Heart left ventricle (tissue), 16 donors: ENCODE measurements at places on chromosomes 16 and 17.

DNA sequence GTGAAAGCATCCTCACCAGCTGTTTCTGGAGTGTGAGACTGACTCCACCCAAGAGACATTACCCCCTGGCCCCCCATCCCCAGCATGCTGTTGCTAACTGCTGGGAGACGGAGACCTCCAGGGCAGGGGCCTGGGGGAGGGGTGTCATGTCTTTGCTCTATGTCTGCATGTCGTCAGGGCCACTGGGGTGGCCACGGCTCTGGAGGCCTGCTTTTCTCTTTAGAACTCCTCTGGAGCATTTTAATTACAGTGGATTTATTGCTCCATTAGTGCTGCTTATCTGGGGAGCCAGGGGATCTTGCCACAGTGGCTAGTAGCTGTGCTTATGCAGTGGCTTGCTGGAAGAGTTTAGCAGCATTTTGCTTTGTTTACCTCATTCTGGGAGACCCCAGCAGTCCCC, 32.3 kb downstream of the CLEC16A start:
- no peak for DNase-seq

GRCh38 chr17:6505425-6506142, 50.8 kb downstream of the PITPNM3 start:
- no peak for DNase-seq

DNA sequence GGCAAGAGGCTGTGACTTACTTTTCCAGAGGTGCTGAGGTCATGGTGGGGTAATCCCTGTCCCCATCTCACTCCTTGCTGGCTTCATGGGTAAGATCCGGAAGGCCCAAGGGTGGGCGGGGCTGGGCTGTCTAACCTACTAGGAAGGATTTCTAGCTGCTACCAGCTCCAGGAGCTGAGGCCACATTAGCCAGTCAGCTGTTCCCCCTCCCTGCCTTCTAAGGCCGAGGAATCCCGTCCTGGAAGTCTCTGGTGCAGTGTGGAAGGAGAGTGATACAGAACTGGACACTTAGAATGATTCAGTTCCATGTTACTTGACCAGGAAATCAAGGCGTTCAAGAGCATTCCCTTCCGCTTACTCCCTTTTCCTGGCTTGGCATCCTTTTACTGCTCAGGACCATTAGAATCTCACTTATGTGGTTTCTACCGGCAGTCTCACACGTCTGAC, 8.9 kb downstream of the GNGT2 start:
- DNase-seq: no peak

GRCh38 chr16:87854907-87855683, 14.2 kb downstream of the SLC7A5 start:
- DNase-seq: no peak

GRCh38 chr17:50090071-50090470, 5.1 kb upstream of the PDK2 start:
- no peak for DNase-seq

- no peak for DNase-seq
These were observed 531.8 kb upstream of the CDH5 start for GRCh38 chr16:65834688-65835087.

- DNase-seq: no peak
These were observed 5.6 kb upstream of the CXCL16 start for GRCh38 chr17:4744999-4745969.
